ENCODE measurements at places on chromosomes 2 and 18.

DNA sequence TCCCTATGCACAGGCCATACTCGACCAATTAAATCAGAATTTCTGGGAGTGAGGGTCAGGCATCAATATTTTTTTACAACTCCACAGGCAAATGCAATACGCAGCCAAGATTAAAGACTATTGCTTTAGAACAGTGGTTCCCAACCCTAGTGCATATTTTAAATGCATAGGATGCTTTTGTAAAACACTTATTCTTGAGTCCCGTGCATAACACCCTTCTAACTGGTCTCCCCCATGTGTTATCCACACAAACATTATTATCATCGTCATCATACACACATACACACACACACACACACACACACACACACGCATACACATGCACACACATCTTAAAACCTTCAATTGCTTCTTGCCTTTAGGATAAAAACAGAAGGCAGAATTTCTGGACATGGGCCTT is 145.0 kb upstream of the PELI1 start:
- DNase-seq: no peak

- DNase-seq: no peak
These were observed 108.2 kb upstream of the CTDP1 start for GRCh38 chr18:79571211-79572092.

- no peak for DNase-seq
These were observed 4.7 kb downstream of the ING5 start for GRCh38 chr2:241706537-241706936.

DNA sequence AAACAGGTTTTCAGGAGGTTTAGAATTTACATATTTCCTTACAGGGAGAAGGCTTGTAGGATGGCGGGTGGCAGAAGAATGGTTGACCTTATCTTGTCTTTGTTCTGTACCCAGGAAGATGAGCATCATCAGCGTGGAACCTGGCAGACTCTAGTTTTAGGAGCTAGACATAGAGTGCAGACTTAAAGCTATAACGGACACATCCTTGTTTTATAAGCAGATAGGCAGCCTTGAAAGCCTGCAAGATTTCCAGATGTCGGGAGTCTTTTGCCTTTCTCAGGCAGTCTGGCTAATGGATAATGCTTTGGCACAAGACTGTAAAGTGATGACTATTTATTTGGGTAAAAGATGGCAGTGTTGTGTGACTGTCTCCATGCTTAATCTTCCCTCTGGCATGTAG is 11.7 kb downstream of the AQP12B start:
- DNase-seq: peak; percentile 6

DNA sequence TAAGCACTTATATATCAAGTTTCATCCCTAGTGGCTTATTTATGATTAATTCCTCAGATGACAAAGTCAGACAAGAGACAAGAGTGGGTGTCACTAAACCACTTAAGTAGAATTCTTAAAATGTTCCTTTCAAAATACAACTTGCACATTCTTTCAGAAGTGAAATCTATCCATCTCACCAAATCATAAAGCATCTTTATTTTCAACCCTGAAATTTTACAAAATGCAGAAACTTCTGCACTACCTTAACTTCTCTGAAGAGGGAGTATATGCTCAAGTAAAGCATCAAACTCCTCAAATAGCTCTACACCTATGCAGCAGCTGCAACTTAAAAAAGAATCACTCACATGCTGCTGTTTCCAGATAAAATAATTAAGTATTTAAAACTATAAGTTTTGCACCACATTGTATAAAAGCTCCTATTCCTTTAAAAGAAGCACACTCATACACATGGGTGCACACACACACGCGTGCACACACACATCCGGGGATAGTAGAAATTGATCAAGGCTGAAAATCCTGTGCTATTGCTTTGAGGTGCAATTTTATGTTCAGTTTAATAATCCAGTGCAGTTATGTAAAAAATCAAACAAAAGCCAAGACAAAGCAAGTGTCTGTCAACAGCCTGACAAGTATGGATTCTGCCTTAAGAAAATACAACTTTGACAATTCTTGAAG is 244.5 kb downstream of the TCF4 start:
- no peak for DNase-seq

DNA sequence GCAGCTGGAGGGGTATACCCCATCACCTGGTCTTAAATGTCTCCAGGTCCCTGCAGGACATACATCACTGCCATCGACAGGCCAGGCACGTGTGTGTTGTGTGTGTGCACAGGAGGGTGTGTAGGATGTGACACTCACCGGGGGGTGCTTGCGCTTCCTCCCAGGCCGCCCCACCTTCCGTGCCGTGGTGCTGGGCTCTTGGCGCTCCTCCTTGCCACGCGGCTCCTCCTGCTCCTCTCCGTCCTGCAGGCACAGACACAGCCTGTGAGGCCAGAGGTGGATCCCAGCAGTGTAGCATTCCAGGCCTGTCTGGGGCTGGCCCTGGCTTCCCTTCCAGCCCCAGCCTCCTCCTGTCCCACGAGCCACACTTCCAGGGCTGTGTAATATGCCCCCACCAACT is 41.7 kb downstream of the DNMT3A start:
- DNase-seq: no peak

DNA sequence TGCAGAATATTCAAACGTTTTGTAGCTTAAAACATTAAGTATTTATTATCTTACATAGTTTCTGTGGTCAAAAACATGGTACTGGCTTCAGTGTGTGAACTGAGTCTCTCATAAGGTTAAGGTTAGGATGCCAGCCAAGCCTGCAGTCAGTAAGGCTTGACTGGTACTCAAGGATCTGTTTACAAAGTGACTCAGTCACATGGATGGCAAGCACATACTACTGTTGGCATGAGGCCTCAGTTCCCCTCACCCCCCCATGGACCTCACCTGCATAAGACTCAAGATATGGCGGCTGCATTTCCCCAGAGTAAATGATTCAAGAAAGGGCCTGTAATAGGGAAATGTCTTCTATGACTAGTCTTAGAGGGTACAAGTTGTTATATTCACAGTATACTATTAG is 1167.5 kb downstream of the DPP10 start:
- DNase-seq: no peak

DNA sequence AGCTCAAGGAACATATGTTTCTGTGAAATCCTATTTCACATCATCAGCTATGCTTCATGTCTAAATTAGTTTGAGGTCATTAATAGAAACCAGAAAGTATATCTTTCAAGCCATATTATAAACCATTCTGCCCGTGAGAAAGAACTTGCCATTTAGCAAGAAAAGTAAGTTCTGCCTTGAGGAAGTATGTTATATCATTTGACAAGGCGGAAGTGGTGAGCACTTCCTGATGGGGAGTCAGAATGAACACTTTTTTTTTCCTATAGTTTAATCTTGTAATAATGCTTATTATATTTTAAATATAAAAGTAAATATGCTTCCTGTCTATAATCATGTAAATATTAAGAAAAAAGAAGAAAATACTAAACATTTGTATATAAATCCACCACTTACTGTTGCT is 39.3 kb upstream of the NRXN1 start:
- no peak for DNase-seq

DNA sequence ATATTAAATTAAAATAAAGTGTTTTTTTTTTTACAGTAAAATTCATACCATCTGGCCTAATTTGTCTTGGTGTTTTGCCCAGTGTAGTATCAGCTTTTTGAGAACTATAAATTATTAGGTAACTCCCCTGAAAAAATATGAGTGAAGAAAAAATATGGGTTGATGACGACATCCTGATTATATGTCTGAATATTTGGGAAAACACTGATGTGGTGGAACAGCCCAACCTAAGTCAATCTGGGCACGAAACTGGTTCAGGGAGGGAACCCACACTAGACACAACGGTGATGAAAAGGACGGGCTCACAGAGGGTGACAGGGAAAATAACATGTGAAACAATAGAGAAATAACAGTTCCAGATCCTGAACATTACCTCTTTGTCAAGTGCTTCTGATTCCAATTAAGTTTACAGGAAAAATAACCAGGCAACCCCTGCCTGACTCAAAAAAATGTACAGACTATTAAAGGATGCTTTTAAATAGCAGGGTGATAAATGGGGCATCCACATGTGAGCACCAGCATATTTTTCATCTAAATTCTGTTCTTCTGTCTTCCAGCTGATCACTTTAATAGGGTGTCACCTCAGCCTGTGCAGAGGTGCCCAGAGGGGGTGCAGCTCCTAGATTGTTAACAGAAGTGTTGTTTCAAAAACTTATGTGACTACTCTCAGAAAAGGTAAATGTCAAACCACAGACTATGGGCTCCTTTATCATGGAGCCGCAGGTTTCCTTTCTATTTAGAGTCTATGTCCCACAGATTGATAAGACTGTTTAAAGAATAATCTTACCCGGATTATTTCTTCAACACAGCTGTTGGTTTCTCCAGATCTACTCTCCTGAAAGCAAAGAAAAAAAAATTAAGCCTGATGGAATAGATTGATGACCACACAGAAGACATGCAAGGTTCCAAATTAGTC is 305.4 kb downstream of the AFF3 start:
- DNase-seq: no peak

GRCh38 chr2:209584472-209584871 is 160.6 kb downstream of the MAP2 start:
- no peak for DNase-seq

DNA sequence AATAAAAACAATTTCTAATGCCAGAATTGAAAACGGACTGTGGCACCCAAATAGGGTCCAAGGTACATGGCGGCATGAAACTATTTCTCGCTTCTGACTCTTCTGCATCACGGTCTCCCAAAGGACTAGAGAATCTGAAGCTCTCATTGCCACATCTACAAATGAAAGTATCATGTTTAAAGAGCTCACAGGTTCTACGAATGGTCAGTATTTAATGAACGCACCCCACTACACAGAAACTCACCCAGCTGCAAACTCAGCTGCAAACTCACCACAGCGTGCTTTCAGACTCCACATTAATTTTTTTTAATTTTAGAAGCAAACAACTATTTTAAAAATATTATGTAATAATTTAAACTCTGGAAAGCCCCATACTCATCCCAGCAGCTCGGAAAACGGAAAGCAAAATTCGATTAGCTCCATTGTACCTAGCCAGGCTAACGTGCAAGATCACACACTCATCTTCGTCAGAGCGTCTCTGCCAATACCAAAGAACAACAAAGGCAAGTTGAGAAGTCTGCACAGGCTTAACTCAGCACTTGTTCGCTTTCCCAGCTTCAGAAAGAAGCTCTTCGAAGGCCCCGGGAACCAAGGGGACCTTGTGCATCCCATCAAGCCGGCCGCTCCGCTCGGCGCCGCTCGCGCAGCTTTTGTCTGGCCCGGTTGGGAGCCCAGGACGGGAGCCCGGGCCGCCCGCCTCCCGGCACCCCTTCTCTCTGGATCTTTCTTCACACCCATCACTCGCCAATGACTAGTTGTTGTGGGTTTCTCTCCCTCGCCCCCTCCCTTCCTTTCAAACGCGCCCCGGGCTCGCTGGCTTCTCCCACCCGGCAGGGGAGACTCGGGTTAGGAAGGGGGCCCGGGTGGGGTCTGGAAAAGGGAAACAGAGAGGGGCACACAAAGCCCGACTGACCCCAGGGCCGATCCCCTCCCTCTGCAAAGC is 785 bp downstream of the CLASP1 start:
- DNase-seq: no peak

GRCh38 chr18:35084494-35085449 is 43.6 kb downstream of the MAPRE2 start:
- no peak for DNase-seq

DNA sequence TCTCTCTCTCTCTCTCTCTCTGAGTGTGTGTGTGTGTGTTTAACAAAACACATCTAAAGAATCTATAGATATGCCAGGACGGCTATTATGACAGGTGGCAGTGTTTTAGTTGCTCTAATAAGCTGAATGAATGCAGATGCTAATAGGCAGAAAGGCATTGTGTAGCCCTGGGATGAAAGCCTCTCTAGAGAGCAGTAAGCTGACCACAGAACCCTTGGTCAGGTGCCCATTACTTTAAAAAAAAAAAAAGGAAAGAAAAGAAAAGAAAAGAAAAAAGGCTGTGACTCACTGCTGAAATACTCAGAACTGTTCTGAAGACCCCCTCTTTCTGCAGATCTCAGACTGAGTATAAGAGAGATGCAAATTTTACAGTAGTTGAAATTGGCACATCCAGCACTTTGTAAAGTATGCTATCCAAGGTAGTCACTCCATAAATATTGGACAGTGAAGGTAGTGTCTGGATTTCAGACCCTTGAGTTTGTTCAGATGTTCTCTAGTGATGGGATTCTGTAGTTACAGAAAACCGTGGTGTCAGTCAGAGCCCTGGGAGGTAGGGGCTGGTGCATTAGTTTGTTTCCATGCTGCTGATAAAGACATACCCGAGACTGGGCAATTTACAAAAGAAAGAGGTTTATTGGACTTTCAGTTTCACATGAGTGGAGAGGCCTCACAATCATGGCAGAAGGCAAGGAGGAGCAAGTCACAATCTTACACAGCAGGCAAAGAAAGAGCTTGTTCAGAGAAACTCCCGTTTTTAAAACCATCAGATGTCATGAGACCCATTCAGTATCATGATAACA is 30.9 kb downstream of the OSBPL6 start:
- DNase-seq: no peak

GRCh38 chr2:118811514-118812115 is 35.8 kb downstream of the EN1 start:
- no peak for DNase-seq

- no peak for DNase-seq
These were observed 104.2 kb downstream of the ASAP2 start for GRCh38 chr2:9310798-9311197.

DNA sequence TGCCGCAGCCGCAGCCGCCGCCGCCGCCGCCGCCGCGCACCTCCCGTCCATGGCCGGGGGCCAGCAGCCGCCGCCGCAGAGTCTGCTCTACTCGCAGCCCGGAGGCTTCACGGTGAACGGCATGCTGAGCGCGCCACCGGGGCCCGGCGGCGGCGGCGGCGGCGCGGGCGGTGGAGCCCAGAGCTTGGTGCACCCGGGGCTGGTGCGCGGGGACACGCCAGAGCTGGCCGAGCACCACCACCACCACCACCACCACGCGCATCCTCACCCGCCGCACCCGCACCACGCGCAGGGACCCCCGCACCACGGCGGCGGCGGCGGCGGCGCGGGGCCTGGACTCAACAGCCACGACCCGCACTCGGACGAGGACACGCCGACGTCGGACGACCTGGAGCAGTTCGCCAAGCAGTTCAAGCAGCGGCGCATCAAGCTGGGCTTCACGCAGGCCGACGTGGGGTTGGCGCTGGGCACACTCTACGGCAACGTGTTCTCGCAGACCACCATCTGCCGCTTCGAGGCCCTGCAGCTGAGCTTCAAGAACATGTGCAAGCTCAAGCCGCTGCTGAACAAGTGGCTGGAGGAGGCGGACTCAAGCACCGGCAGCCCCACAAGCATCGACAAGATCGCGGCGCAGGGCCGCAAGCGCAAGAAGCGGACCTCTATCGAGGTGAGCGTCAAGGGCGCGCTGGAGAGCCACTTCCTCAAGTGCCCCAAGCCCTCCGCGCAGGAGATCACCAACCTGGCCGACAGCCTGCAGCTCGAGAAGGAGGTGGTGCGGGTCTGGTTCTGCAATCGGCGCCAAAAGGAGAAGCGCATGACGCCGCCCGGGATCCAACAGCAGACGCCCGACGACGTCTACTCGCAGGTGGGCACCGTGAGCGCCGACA is 2.4 kb downstream of the POU3F3 start:
- no peak for DNase-seq

DNA sequence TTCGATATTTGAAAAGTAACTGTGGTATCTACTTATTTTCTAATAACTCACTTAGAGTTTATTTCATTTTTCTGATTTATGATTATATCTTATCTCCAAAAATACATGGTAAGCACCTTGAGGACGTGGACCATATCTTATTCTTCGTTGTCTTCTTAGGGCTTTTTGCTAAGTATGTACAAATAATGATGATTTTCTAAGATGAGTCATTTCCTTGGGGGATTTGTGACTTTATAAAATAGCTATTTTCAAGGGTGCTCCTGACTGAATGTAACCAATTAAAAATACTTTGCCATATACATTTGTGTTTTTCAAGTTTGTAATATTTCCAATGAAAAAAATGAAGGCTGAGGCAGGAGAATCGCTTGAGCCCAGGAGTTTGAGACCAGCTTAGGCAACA is 56.3 kb downstream of the GREB1L start:
- DNase-seq: no peak

Data from D721Med (cell line).